ENCODE measurements at places on chromosomes 1 and 21.

DNA sequence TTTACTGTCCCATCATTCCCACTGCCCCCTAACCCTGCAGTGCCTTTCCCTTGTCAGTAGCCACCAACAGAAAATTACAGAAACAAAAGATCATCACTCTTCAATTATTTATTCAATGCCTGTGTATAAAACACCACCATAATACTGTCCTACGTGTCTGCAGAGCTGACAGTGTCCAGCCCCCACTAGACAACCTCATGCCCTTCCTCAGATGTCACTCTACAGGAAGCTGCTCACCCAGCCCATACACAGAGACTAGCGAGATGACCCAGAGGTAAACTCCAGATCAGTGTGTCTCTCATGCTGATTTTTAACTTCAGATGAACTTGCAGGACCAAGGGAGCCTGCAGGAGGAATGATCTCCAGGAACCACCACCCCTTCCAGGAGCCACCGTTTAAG lies 51.3 kb upstream of the GJA5 start:
- no peak for DNase-seq

DNA sequence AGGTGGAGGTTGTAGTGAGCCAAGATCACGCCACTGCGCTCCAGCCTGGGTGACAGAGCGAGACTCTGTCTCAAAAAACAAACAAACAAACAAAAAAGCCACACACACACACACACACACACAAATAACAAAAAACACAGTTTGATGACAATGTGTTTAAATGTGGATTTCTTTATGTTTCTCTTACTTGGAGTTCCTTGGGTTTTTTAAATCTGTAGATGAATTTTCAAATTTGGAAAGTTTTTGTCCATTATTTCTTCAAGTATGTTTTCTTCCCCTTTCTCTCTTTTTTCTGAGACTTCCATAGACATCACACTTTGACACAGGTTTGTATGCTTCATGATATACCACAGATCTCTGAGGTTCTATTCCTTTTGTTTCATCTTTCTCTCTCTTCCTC lies 12.1 kb upstream of the PPIE start:
- no peak for DNase-seq

- no peak for DNase-seq
Measured at GRCh38 chr1:164805399-164805798, 246.4 kb downstream of the PBX1 start.

DNA sequence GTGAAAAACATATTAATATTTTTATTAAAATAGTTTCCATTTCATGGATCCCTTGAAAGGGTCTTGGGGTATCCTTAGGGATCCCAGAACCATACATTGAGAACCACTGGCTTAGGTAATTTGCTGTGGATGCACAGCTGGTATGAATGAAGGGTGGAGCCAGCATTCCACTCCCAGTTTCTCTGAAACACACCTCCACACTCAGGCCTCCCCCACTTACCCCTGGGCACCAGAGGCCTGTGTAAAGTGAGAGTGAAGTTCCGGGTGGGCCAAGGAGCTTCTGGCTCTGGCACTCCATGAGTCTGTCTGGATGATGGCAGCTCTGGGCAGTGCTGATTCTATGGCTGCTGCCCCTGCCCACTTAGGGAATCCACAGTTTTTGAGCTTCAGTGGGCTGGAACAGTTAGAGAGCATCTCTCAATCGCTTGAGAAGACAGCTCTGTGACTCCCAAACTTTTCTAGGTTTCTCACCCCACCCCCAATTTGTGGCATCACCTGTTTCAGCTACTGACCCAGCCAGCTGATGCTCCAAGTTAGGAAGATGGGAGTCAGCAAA lies 57.8 kb upstream of the CD1D start:
- no peak for DNase-seq

GRCh38 chr1:225766967-225767633 lies 10.5 kb upstream of the SRP9 start:
- no peak for DNase-seq

- DNase-seq = no peak
Measured at GRCh38 chr1:231580874-231581273, 45.7 kb upstream of the DISC1 start.

GRCh38 chr1:8858888-8859706 lies 19.4 kb downstream of the ENO1 start:
- DNase-seq = peak; percentile 68

GRCh38 chr1:60535713-60536112 lies 462.1 kb upstream of the C1orf87 start:
- no peak for DNase-seq

DNA sequence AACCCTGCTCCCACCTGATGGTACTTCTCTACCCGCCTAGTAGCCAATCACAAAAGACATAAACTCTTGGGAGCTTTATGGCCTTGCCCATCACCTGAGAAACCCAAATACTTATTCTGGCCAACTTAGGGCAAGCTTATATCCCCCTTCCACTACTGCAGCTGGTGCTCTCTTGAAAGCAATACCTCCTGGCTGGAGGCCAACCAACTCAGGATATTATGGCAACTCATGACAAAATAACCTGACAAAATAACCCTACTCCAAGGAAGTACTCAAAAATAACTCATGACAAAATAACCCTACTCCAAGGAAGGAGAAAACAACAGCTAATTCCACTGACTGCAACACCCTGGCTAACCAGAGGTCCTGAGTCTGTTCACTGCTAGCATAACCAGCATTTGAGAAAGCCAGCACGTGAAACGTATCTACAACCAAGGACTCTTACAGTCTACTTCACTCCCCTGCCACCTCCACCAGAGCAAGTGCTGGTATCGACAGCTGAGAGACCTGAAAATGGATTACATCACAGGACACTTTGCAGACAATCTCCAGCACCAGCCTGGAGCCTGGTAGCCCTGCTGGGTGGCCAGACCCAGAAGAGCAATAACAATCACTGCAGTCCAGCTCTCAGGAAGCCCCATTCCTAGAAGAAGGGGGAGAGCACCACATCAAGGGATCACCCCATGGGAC lies 179.9 kb downstream of the COL24A1 start:
- no peak for DNase-seq

DNA sequence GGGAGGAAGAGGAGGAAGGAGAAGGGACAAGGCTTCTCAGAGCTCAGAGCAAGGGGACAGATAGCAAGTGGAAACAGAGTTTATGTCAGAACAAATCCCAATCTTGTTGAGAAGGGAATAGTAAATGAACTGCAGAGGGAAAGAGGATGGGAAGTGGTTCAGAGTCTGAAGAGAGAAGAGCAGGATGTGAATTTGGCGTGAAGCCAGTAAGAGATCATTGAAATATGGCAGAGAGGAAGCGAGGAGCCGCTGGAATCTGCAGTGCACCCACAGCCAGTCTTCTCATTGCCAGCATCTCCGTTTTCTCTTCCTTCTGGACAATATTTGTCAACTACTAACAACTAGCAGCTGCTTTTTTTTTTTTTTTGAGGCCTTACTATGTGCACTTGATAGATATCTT lies 19.1 kb downstream of the OLFML3 start:
- DNase-seq = no peak

GRCh38 chr1:10225573-10225972 lies 15.2 kb downstream of the KIF1B start:
- no peak for DNase-seq

DNA sequence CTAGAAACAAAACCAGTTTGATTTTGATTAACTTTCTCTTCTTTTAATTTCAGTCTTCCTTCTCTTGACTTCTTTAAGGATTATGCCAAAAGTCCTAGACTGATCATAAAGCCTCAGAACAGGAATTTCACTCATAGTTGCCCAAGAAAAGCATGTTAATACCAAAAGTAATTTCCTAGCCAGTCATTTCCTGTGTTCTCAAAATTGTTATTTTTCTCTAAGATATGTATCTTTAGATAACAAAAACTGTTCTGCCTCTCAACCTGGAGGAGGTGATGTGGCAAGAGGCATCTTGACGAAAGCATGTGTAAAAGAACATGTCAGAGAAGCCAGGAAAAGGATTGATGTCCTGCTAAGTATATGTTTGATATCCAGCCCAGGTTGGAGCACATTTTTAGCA lies 78.0 kb upstream of the IPO9 start:
- no peak for DNase-seq

GRCh38 chr1:195785830-195786229 lies 822.4 kb downstream of the KCNT2 start:
- no peak for DNase-seq

- DNase-seq = no peak
Measured at GRCh38 chr1:171403393-171403792, 81.9 kb upstream of the PRRC2C start.

- no peak for DNase-seq
Measured at GRCh38 chr1:207259391-207259790, 62.1 kb upstream of the CD55 start.

- no peak for DNase-seq
Measured at GRCh38 chr1:20358761-20359263, 68.1 kb downstream of the VWA5B1 start.

DNA sequence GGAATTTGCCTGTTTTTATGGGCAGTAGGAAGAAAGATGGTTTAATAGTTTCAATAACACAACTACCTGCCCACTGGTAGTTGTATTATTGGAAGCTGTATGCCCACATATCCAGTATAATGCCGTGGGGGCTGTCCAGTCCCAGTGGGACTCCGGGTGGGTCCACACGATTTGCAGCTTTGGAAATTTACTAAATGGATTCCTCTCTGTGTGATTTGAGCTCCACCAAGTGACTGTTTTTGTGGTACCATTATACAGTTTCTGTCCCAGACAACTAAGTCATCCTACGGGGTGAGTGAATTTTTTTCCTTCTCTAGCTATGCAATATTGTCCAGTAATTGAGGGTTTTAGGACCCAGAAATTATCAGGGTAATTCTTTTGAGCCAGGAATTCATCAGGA lies 86.8 kb downstream of the PLA2G4A start:
- no peak for DNase-seq
